ENCODE measurements at places on chromosomes 6 and 20. TPM values are rescaled to one million over a fixed set of nuclear protein-coding genes. Genes with fewer than 3 reads are reported as not detected.

Gene ZNF512B
- 13.7 TPM for total RNA-seq

Gene DLGAP4
- 58.1 TPM for total RNA-seq

Gene HIVEP2
- 3.2 TPM for total RNA-seq

Gene CGA
- 0.58 TPM for total RNA-seq

Gene MATN4
- total RNA-seq: 0.12 TPM

Gene TGM2
- 524 TPM for total RNA-seq

Gene GMNN
- 56.8 TPM for total RNA-seq

Gene AKAP7
- 3.4 TPM for total RNA-seq

Gene RSPO4
- 0.03 TPM for total RNA-seq

Gene CRISP2
- total RNA-seq: not detected

Gene ADGB
- total RNA-seq: not detected

Gene GATA5
- total RNA-seq: 0.66 TPM

Gene PKIB
- 0.63 TPM for total RNA-seq

Gene NHLRC1
- 1.5 TPM for total RNA-seq

Data from A549 treated with AZD2906 at 1 μM for 4 hours (cell line).